ENCODE measurements at places on chromosomes 2 and 18.

DNA sequence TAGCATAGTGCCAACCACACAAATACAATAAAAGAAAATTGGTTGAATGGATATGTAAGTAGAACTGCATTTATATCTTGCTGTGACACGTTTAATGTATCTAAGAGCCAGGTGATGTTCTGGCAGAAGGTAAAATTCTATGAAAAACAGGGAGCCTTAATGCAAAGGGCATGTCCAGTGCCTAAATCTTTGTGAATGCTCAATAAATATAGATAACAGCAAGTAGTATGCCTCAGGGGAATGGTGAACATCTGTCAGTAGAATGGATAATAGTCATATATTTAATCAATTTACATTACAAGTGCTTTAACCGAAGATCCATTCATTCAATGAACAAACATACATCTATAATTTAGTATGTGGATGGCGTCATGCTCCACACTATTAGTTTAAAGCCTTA is 43.7 kb upstream of the NYAP2 start:
- no peak overlapping the region for H3K27ac ChIP-seq
- H3K4me3 ChIP-seq, result no peak overlapping the region
- no peaks in the 10 kb centered on the region for H3K36me3 ChIP-seq
- no peak for DNase-seq
- H3K27me3 ChIP-seq, result peaks cover 17% of the 10 kb centered on the region
- H3K4me1 ChIP-seq, result peaks cover 4% of the 10 kb centered on the region

GRCh38 chr2:134567666-134568065 is 151.1 kb downstream of the TMEM163 start:
- DNase-seq, result no peak
- peaks cover 5% of the 10 kb centered on the region for H3K27me3 ChIP-seq
- peaks cover 5% of the 10 kb centered on the region for H3K4me1 ChIP-seq
- H3K36me3 ChIP-seq, result no peaks in the 10 kb centered on the region
- no peak overlapping the region for H3K27ac ChIP-seq
- H3K4me3 ChIP-seq, result no peak overlapping the region

- H3K36me3 ChIP-seq, result no peaks in the 10 kb centered on the region
- no peaks in the 10 kb centered on the region for H3K27me3 ChIP-seq
- H3K4me1 ChIP-seq, result no peaks in the 10 kb centered on the region
Observed at GRCh38 chr2:231246171-231246842, 47.9 kb downstream of the ARMC9 start.

DNA sequence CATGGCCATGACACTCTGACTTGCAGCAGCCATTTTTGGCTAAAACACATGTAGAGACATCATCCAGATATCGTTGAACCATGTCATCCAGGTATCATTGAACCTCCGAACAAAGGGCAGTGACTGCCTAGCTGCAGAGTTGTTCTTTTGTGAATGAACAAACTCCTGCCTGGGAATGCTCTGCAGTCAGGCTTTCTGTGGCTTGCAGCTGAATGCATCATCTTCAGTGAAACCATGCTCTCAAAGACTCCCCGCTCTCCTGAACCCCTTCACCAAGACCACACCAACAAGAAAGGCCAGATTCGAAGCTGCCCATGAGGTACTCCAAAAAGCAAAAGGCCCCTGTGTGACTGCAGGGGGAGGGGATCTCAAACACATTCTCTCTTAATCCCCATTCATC is 118.8 kb downstream of the ACTR3 start:
- H3K27ac ChIP-seq, result no peak overlapping the region
- DNase-seq, result no peak
- no peaks in the 10 kb centered on the region for H3K36me3 ChIP-seq
- H3K4me1 ChIP-seq, result no peaks in the 10 kb centered on the region
- no peak overlapping the region for H3K4me3 ChIP-seq

DNA sequence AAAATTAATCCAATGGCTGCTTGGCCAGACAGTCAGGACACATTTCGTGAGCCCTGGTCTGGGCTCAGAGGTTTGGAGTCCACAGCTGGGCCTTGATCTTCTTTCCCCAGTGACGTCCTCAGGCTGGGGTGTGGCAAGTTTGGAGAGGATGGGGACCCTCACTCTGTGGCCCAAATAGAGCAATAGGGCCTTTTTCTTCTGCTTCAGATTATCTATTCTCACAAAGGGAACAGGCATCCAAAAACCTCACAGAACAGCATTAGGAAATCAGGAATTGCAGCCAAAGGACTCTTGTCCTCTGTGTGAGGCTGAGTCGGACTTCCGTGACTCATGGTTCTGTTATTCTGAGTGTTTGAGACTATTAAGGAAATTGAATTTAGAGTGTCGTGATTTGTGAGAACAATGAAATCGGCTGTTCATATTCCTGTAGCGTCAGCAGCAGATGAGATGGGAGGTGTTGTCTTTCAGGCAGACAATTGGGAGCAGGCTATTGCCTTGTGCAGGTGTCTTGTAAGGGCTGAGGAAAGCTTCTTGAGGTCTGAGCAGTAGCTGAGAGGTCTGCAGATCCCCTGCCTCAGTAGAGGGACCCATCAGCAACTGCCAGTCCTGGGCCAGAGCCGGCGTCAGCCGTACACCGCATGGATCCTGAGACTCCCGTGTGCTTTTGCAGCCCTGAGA is 113.8 kb downstream of the SH3RF3 start:
- H3K36me3 ChIP-seq, result no peaks in the 10 kb centered on the region
- H3K4me3 ChIP-seq, result no peak overlapping the region
- DNase-seq, result no peak
- H3K27me3 ChIP-seq, result no peaks in the 10 kb centered on the region
- H3K27ac ChIP-seq, result no peak overlapping the region
- H3K4me1 ChIP-seq, result peaks cover 8% of the 10 kb centered on the region

DNA sequence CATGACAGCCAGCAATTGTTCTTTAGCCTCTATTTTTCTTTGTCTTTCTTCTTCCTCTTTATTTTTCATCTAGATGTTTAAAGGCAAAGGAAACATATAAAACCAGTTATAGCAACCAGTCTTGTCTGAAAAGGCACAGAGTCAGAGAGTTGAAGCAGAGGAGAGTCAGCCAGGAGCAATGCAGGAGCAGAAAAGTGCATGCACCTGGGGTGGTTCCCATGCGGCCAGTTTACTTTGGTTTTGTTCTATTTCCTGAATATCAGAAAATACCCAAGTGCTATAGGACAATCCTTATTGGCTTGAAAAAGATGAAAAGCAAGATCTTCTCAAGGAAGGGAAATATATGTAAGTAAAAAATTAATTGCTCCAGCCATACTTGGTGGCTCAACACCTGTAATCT is 44.9 kb downstream of the CFAP210 start:
- DNase-seq, result no peak
- no peaks in the 10 kb centered on the region for H3K36me3 ChIP-seq
- H3K4me1 ChIP-seq, result no peaks in the 10 kb centered on the region
- no peak overlapping the region for H3K4me3 ChIP-seq
- H3K27ac ChIP-seq, result no peak overlapping the region

- no peaks in the 10 kb centered on the region for H3K27me3 ChIP-seq
- H3K4me3 ChIP-seq, result peak overlapping the region; percentile 54
- H3K36me3 ChIP-seq, result peaks cover 11% of the 10 kb centered on the region
- peaks cover 95% of the 10 kb centered on the region for H3K4me1 ChIP-seq
Observed at GRCh38 chr2:68741805-68742306, 7.2 kb downstream of the ARHGAP25 start.

DNA sequence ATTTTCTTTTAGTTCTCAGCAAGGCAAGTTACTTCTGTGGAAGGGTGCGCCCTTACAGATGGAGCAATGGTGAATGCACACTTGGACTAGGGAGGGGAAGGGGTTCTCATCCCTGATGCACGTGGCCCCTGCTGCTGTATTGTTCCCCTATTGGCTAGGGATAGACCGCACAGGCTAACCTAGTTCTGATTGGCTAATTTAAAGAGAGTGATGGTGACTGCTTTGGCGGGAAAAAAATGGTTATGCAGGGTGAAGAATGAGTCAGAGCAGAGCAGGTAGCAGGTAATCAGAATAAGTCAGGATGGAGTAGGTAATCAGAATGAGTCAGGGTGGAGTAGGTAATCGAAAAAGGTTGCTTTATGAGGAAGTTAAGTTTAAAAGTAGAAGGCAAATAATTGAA is 171.5 kb downstream of the MTCL1 start:
- H3K36me3 ChIP-seq, result peaks cover 2% of the 10 kb centered on the region
- DNase-seq, result no peak
- no peak overlapping the region for H3K27ac ChIP-seq
- H3K4me1 ChIP-seq, result no peaks in the 10 kb centered on the region
- no peaks in the 10 kb centered on the region for H3K27me3 ChIP-seq
- H3K4me3 ChIP-seq, result no peak overlapping the region

- no peaks in the 10 kb centered on the region for H3K4me1 ChIP-seq
- no peak overlapping the region for H3K27ac ChIP-seq
- no peak overlapping the region for H3K4me3 ChIP-seq
- no peaks in the 10 kb centered on the region for H3K36me3 ChIP-seq
- DNase-seq, result no peak
Observed at GRCh38 chr2:75317802-75318201, 118.5 kb upstream of the TACR1 start.

DNA sequence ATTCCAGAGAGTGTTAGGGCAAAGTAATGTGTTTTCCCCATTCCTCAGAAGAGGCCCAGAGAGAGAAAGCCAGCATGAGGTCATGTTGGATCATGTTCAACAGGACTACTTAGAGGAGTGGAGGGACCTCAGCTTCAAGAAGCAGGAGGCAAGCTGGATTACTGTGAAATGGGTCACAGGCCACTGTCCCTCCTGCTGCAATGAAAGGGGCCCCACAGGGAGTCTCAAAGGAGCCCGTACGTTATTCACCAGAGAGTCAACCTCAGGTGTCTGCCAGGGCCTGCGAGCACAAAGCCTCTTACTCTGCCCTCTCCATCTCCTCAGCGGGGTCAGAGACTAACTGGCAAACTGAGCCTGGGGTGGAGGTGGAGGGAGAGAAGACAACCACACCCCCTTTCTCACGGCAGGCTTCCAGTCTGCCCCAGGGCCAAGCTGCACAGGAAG is 27.2 kb upstream of the ACYP2 start:
- no peak for DNase-seq
- H3K27ac ChIP-seq, result no peak overlapping the region
- no peaks in the 10 kb centered on the region for H3K36me3 ChIP-seq
- peaks cover 13% of the 10 kb centered on the region for H3K4me1 ChIP-seq
- H3K27me3 ChIP-seq, result no peaks in the 10 kb centered on the region

GRCh38 chr2:160719116-160719515 is 225.5 kb upstream of the RBMS1 start:
- H3K4me1 ChIP-seq, result no peaks in the 10 kb centered on the region
- no peak for DNase-seq
- no peak overlapping the region for H3K4me3 ChIP-seq
- no peaks in the 10 kb centered on the region for H3K36me3 ChIP-seq
- H3K27me3 ChIP-seq, result no peaks in the 10 kb centered on the region
- no peak overlapping the region for H3K27ac ChIP-seq

DNA sequence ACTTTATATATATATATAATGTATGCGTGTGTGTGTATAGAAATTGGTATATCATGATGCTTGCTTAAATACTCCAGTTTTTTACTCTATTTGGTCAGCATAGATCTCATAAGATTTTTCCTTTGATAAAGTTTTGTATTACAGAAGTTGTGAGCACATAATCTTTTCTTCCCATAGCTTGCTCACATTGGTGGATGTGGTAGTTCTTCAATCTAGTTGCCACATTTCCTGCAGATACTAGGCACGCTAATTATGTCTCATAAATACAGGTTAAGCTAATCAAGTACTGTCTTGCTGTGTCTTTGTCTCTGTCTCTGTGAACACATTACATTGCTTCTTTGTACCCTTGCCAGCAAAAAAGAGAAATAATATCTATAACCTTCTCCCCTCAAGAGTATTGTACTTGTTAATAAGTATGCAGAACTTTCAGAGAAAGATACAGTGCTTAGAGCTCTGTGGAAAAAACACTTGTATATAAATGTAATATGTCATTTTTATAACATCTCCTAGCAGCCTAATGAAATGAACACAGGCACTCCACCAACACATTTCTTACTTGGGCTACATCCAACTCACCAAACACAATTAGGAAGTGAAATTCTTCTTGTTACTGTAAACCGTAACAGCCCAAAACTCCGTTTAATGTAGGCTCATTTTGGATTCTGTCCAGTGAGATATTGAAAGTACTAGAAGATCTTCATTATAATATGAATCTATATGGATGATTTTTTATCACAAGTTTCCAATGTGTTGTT is 306.7 kb upstream of the SLC8A1 start:
- no peak overlapping the region for H3K27ac ChIP-seq
- peaks cover 6% of the 10 kb centered on the region for H3K4me1 ChIP-seq
- no peak overlapping the region for H3K4me3 ChIP-seq
- no peaks in the 10 kb centered on the region for H3K36me3 ChIP-seq
- DNase-seq, result no peak

DNA sequence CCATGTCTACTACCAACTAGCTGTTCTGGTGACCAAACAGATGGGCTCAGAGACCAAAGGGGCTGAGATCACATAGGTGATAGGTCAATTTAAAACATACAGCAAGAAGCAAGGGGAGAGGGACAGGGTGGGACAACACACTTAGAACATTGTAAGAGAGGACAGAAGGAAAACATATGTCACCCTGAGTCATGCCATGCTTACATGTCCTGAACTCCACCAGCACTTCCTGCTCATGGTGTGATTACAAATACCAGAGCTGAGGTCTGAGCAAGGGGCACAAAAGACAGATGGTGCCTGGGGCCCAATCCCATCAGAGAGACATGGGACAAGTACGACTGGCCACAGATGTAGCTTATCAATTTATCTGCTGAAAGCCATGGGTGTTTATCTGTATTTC is 28.7 kb upstream of the GALNT14 start:
- no peaks in the 10 kb centered on the region for H3K4me1 ChIP-seq
- no peak overlapping the region for H3K4me3 ChIP-seq
- no peaks in the 10 kb centered on the region for H3K27me3 ChIP-seq
- DNase-seq, result no peak
- no peaks in the 10 kb centered on the region for H3K36me3 ChIP-seq

DNA sequence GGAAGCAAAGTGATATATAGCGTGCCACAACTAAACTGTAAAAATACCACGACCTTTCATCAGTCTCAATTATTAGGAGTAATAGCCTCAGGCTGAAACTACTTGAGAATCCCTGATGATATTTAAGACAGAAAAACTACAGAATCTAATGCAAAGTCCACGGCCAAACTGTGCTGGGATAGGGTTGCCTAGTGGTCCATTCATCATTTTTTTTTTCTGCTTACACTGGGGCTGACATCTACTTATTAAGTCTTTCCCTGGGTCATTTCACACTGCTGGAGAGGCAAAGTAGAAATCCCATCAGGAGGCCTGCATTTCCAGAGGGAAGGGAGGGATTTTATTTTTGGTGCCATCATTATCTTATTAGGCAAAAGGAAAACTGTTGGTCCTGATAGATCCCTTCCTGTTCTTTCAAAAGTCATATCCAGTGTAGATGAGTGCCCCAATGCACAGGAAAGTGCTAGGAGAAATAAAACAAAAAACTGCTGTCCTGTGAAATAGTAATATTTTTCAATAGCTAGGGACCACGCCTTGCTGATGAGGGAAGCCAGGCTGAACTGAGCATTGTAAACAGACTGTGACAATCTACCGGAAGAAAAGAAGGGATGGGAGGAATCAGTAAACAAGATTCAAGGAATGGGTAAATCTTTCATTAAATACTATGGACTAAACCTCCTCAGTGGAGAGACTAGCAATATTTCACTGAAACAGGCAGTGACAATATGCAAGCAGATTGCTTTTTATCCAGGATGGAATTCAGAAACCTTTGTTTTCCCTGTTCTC is 644.3 kb downstream of the IRS1 start:
- no peak overlapping the region for H3K4me3 ChIP-seq
- H3K27ac ChIP-seq, result no peak overlapping the region
- H3K4me1 ChIP-seq, result no peaks in the 10 kb centered on the region
- H3K27me3 ChIP-seq, result peaks cover 14% of the 10 kb centered on the region
- DNase-seq, result no peak
- H3K36me3 ChIP-seq, result no peaks in the 10 kb centered on the region

GRCh38 chr18:67010919-67011318 is 407.0 kb upstream of the CDH19 start:
- H3K4me1 ChIP-seq, result no peaks in the 10 kb centered on the region
- H3K27ac ChIP-seq, result no peak overlapping the region
- no peak for DNase-seq
- no peaks in the 10 kb centered on the region for H3K27me3 ChIP-seq
- H3K4me3 ChIP-seq, result no peak overlapping the region

Measured in activated T-cell treated with anti-CD3 and anti-CD28 coated beads, Interleukin-2, amount 50 U/mL, for 72 hours (primary cell).